Left colon (tissue), 2 donors: ENCODE measurements at places on chromosomes 6 and 20. TPM values are rescaled to one million over a fixed set of nuclear protein-coding genes. Genes with fewer than 3 reads are reported as not detected.
A peak's percentile ranks its signal among the peaks of the same experiment; 100 is the strongest.

The NEURL2 gene
- total RNA-seq = 5.5 TPM

The AVP gene
- not detected for total RNA-seq

The PTPRT gene
- 0.20 TPM for total RNA-seq

The ADTRP gene
- 124 TPM for total RNA-seq

The DSE gene
- 10.9 TPM for total RNA-seq

The KCTD20 gene
- 28.4 TPM for total RNA-seq

The SLC22A16 gene
- total RNA-seq = not detected

The HS3ST5 gene
- total RNA-seq = not detected

The DACT2 gene
- total RNA-seq = 1.9 TPM

The BNIP5 gene
- 11.4 TPM for total RNA-seq

- DNase-seq = no peak
These were observed 120.4 kb downstream of the ARMC2 start for GRCh38 chr6:108968325-108969316.

DNA sequence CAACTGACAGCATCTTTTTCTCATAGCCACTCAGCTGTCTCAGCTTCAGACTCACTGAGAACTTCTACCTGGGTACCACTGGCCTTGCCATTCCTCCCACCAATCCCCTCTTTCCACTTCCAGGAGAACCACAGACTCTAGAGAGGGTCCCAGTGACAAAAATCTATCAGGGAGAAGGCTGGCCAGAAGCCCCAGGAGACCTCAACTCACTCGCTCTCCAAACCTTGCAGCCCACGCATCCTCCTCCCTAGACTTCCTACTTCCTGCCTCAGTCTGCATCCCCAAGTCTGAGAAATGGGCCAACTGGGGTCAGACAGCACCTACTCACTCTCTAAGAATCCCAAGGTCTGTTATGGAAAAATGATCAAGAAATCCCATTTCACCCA is 1.2 kb downstream of the TMEM239 start:
- no peak for DNase-seq

GRCh38 chr6:27605401-27606342 is 132.8 kb upstream of the ZNF184 start:
- DNase-seq = no peak

DNA sequence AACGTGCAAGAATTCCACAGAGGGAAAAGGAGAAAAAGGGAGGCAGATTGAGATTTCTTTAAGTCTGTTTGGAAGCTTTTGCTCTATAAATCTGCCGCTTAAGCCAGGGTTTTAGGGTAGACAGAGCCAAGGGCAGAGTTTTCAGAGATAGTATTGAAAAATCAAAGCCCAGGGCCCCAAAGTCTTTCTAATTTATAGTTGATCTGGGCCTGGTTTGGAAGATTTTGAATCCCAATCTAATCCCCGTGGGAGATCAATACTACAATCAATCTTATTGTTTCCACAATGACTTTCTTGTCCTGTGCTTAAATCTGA is 3.3 kb downstream of the BMP2 start:
- no peak for DNase-seq

- no peak for DNase-seq
These were observed 33.3 kb downstream of the LRP11 start for GRCh38 chr6:149830731-149831307.

- no peak for DNase-seq
These were observed 11.3 kb downstream of the SLC17A5 start for GRCh38 chr6:73642530-73642929.

DNA sequence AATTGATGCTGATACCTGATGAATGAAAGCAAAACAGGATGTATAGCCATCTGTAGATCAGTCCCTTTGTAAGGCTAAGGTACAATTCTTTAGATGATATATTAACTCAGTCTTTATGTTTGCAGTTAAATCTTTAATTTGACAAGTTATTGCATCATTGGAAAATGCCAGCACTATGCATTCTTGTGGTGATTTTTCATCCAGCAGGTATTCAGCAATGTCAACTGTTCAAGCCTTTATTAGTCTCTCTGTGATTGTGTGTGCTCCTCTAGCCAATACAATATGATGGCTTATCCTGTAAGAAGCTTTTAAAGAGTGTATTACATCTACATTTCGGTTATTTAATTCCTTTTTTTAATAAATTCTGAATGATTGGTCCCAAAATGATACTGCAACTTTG is 34.3 kb downstream of the HLA-DMB start:
- no peak for DNase-seq

DNA sequence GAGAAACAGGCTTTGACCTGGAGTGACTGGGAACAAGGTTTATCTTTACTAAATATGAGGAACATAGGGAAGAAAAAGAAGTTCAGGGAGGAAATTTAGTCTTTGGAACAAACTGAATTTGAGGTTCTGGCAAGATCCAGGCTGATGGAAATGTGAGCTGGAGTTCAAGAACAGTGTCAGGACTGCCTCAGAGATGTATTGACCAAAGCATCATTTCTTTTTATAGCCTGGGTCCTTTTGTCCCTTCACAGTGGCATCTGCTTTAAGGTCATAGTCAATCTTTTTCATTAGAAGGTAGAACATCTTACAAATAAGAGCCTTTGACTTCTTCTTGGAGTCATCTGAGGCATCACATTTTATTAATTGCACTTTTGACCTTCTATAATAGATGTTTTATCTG is 326.5 kb upstream of the QKI start:
- no peak for DNase-seq

GRCh38 chr6:121816906-121817540 is 381.6 kb downstream of the GJA1 start:
- DNase-seq = no peak

DNA sequence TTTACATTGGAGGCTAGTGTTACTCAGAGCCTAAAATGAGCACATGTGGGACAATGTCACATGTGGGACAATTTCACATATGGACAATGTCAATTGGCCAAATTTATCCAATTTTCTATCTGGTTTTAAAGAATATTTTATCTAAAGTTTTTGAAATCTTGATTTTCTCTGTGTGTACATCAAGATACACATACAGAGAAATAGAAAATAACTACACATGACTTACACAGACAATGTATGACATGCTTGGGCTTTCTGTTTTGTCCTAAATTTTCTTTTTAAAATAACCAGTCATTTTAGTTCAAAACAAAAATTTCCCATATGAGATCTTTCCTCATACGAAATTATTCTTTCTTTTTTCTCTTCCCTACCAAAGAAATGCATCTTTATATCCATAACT is 24.6 kb downstream of the GGTLC1 start:
- no peak for DNase-seq

DNA sequence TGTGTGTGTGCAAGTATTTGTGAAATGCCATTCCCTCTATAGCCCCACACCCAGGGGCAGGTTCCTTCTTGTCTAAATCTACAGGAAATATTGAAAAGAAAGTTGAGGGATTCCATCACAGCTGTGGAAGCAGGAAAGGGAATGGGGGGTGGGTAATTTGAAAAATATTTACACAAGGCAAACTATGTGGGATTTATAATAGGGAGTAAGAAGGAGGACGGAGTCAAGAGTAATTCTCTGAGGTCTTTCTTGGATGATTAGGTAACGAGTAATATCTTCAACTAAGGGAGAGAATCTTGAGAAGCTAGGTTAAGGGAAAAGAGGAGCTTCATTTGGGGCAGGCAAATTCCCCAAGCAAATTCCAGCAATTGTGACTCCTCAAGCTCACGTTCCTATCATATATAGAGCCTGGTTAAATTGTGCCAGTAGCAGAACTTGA is 113.5 kb upstream of the SGK1 start:
- no peak for DNase-seq

DNA sequence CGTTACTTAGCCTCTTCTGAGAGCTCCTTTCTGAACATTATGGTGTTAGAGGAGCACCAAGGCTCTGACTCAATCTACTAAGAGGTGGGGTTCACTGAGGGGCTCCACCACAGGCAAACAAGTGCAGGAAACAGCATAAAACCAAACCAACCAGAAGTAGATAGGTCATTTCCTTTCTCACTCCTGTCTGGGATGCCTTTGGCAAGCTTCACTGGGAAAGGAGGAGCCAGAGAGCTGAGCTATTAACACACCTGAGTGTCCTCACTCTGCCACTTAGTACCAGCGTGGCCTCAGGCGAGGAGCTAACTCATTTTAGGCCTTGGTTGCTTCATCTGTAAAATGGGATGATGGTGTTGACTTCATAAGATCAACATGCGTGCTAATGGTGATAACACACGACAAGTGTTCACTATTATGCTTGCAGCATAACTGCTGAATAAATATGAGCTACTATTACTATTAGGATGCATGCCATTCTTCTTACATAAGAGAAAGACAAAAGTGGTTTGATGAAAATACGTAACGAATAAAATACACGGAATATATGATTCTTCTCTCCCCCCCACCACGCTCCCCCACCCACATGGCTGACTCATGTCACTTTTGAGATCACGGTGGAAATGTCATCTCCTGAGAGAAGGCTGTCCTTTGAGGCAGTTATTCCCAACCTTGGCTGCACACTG is 185.4 kb downstream of the BCAS1 start:
- no peak for DNase-seq

- no peak for DNase-seq
These were observed 6.3 kb downstream of the CCR6 start for GRCh38 chr6:167129159-167129558.

DNA sequence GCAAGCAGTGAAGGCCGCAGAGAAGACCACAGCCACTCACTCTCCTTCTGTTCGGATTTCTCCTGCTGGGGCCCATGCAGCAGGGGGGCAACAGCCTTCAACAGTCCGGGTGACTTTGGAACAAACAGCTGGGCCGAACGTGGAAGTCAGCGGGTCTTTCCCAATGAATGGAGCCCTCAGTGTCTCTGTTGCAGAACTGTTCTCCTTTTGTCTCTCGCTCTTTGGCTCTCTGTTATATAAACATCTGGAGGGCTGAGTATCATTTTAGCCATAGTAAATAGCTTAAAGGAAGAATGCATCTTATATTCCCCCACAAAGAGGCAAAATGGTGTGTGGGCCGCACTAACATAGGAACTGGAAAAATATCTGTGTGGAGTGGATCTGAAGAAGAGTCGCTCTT is 136.7 kb upstream of the RALGAPA2 start:
- no peak for DNase-seq

DNA sequence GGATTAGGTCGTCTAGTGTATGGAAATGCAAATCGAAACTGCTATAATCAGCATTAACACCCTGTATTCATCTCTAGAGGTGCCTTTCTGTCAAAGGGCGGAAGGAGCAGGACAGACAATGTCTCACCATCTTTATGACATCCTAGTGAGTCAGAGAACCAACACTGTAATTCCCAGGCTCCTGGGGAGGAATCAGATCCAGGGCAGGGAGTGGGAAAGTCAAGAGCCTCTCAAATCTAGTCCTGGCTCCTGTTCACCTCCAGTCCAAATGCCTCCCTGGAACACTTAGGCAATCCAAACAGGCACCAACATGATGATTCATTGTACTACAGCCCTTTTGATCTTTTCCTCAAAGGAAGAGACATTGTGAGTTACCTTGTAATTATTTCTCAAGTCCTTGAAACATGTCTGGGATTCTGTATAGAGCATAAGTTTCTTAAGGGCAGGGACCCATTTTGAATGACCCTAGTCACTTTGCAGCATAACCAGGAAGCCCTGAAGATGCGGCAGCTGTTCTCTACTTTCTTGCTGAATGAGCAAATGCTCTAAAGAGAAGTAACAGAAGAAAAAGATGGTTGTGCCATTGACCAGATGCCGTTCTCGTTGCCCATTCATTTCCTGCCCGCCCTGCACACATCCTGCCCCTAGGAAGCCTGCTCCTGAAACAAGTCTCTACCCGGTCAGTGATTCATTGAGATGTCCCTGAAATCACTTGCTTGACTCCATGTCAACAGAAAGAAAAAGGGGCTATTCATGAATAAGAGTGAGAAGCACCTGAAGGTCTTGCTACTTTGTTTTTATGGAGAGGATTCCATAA is 112.8 kb upstream of the JARID2 start:
- no peak for DNase-seq

- DNase-seq = no peak
These were observed 34.1 kb downstream of the CDS2 start for GRCh38 chr20:5160882-5161281.

DNA sequence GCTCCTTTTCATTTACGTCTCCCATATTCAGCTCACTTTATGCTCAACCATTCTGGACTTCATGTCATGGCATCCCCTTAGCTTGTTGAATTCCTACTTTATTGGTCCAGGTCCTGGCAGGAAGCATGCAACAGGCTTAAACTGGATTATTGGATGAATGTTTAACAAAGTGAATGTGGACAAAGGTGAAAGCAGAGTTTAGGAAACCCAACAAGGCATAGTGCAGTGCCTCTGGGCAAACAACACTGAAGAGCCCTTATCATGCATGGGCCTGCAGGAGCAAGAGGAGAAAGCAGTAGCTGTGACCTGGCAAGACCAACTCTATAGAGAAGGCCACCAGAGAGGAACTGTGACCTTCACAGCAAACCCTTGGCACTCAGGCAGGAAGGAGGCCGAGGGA is 5.3 kb upstream of the ANKRD66 start:
- no peak for DNase-seq

DNA sequence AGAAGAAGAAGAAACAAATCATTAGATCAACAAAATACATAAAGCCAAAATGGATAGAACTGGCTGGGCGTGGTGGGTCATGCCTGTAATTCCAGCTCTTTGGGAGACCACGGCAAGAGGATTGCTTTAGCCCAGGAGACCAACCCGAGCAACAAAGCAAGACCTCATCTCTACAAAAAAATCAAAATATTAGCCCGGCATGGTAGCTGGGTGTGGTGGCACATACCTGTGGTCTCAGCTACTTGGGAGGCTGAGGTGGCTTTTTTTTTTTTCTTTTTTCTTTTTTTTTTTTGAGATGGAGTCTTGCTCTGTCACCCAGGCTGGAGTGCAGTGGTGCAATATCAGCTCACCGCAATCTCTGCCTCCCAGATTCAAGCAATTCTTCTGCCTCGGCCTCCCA is 21.5 kb downstream of the NINL start:
- DNase-seq = no peak

DNA sequence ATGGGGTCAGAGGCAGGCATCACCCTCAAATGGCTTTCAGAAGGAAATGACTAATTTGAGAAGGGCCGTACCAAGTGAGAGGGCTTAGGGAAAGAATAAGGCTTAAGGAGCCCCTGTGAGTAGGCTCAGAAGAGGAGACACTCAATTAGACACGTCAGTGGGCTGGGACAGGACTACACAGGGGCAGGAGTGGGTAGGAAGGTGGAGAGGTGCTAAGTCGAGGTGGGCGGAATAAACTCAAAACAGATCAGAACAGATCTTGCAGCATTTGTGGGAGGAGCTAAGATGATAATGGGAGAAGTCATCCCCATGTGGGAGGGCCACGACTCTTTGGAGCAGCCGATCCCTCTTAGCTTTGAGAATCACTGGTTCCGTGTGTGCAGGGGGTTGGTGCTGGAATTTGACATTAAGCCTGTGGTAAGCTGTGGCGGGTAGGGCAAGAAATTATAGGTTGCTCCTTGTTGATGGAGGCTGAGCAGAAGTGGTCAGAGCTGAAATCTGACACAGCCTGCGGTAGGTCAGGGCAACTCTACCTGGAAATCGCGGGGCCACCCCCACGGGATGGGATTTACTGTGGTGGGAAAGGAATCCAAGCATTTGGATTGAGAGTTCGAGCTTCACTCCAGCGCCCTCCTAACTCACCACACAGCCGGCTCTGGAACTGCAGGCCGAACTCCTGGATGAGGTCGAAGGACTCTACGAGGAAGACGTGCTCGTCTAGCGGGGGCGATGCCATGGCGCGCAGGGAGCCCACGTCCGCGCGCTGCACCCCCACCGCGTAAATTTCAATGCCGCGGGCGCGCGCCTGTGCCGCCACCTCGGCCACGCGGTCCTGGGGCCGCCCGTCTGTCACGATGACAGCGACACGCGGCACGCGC is 2.8 kb upstream of the RBPJL start:
- no peak for DNase-seq

GRCh38 chr20:35318502-35319157 is 26.4 kb upstream of the FAM83C start:
- peak; percentile 49 for DNase-seq
